HS-27A (cell line): ENCODE measurements at places on chromosomes 11 and 22.

DNA sequence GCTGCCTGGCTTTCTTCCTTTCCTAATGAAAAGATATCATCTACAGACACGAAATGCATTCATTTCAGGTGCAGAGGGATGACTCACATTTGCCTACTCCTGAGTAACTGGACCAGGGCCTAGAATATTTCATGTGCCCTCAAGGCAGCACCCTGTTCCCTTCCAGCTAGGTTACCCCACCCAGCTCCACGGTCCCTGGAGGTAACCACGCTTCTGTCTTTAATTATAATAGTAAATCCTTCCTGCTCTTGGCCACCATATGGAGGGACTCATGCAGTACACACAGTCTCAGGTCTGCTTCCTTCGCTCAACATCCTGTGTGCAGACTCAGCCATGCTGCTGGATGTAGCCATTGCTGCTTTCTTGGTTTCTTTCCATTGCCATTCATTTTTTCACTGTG, 22.3 kb downstream of the DHCR7 start:
- no peak for DNase-seq

GRCh38 chr11:95335989-95336388, 105.0 kb upstream of the SESN3 start:
- DNase-seq, result no peak

DNA sequence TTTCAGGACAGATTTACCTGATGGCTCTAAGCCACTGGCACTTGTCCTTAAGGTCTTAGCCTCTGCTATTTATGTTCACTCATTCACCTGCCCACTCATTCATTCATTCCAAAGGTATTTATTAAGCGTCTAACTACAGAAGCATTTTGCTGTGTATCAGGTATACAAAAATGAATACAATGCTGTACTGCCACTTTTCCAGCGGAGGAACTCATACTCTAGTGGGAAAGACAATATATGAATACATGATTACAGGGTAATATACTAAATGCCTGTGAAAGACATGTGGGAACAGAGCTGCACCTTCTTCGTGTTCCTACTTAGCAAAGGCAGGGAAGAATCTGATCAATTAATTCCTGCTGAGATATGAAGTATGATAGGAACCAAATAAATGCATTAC, 43.7 kb downstream of the CLMP start:
- DNase-seq, result no peak

DNA sequence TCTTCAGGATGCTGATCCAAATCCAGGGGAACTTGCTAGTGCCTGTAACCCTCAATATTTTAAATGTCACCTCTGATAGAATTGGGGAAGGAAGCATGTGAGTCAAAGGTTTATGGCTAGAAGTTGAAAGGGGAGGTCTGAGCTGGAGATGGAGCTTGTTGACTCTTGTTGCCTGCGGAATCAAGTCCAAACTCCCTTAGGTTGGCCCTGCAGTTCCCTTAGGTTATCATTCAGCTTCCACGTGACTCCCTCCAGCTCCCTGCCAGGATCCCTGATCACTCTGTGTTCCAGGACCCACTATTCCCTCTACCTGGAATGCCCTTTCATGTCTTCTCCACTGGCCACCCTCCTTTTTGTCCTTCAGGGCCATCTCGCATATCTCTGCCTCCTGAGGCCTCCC, 26.2 kb upstream of the LIPT2 start:
- DNase-seq, result no peak

- DNase-seq, result no peak
Observed at GRCh38 chr11:34251589-34251980, 106.2 kb downstream of the ABTB2 start.

DNA sequence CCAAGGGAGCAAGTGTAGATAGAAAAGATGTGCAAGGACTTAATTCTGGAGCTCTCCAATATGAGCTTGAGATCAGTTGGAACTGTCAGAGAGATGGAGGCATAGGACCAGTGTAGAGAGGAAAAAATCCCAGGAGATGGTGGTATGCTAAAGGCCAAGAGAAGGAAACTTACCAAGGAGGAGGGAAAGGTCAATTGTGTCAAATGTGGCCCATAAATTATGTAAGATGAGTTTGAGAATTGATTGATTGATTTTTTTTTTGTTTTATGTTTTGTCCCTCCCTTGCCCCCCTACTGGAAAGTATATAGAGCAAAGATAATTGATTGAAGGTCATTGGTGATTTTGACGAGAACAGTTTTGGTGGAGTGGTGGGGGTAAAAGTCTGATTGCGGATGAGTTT, 2.8 kb upstream of the USP2 start:
- no peak for DNase-seq

GRCh38 chr11:116473790-116474346, 298.9 kb downstream of the BUD13 start:
- no peak for DNase-seq
